ENCODE measurements at places on chromosomes 11 and 22.

DNA sequence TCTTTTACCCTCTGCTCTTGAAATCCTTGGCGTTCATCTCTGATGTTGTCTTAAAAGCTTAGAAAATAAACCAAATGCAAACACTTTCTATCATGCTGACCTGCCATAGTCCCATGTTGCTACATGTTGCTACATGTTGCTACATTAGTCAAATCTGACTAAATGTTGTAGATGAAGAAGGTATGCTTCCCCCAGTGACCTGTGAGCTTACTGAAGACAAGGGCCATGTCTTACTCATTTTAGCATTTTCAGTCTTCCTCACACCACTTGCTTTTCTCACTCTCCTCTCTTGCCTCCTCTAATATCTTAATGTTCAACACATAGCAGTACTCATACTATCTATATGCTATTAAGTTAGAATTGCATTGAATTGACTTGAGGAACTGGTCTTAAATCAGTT is 346.4 kb upstream of the MTNR1B start:
- DNase-seq = no peak

GRCh38 chr22:46250783-46251125 is 661 bp upstream of the CDPF1 start:
- DNase-seq = no peak

- peak; percentile 64 for DNase-seq
Measured at GRCh38 chr11:129951201-129951865, 51.3 kb downstream of the PRDM10 start.

DNA sequence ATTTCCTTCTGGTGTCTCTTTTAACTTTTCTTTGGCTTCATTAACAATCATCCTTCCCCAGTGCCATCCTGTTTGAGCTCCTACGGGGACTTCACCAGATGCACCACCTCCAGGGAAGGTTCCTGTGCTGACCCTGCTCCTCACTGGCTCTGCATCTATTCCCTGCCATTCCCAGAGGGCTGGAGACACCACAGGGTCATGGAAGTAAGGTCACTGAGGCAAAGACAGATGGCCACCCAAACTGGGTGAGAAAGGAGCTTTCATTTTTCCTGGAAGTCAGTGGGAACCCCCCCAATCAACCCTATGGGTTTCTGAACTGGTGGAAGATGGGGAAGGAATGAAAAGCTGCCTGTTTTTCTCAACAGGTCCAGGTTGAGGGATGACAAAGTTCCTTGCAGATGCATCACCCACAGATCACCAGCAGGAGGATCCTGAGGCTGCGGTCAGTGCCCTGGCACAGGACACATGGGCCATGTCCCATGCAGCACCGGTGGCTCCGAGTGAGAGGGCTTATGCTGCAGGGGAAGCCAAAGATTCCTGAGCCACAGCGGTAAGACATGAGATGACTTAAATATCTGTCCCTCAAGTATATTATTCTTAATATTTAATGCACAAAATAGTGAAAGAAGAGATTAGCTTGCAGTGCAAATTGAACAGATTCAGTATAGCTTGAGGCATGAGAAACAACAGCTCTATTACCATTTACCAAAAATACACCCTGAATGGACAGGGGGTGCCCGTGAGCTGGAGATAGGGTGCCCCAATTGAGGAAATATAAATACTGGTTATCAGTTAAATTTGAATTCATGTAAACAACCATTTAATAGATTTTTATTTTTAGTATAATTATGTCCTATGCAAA is 73.0 kb upstream of the VPREB1 start:
- DNase-seq = no peak

DNA sequence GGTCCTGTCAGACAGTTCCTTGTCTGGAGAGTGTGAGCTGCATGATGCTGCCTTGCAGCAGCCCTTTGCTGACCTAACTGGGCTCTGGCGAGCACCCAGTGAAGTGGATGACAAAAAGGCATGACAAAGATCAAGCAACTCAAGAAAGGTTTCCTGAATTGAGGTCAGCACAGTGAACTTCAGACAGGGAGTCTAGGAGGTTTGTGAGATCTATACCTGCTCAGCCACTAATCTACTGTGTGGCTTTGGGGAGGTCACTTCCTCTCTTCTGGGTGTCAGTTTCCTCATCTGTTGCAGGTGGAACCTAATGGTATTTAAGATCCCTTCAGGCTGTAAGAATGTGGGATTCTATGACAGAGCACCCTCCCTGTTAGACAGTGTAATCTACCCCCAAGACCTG is 213.9 kb upstream of the NARS2 start:
- no peak for DNase-seq

DNA sequence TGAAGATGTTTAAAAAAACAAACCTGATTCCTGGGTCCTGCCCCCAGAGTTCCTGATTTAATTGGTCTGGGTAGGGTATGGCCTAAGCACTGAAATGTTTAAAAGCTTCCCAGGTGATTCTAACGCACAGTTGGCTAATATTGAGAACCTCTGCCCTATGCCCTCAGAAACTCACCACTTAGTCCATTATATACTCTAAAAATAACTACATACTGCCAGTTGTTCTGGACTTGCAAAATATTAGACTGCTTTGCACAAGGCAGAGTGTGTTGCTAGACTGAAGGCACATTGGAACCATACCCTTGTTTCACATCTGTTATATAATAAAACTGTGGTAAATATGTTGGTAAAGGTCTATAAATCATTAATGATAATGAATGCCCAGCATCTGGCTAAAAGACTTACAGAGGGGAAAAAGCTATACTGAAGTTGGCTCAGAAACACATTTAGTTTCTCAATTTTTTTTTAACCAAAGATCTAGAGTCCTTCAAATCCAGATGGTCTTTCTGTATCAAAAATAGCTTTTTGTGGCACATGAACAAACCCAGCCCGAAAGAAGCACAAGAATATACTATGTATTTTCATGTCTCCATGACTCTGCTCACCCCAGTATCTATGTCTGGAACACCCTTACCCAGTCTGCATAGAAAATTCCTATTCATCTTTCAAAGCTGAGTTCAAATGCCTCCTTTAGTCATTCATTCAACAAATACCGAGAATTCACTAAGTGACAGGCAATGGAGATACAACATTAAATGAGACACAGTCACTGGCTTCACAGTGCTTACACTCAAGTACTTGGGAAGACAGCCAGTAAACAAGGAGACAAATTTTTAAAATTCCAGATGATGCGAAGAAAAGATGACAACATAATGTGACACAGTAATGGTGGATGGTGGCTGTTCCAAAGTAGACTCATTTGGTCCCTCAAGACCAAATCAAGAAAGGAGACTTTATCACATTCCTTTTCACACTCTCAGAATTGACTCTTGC is 44.1 kb downstream of the RBFOX2 start:
- no peak for DNase-seq

- no peak for DNase-seq
Measured at GRCh38 chr11:12769834-12770345, 95.7 kb downstream of the TEAD1 start.

DNA sequence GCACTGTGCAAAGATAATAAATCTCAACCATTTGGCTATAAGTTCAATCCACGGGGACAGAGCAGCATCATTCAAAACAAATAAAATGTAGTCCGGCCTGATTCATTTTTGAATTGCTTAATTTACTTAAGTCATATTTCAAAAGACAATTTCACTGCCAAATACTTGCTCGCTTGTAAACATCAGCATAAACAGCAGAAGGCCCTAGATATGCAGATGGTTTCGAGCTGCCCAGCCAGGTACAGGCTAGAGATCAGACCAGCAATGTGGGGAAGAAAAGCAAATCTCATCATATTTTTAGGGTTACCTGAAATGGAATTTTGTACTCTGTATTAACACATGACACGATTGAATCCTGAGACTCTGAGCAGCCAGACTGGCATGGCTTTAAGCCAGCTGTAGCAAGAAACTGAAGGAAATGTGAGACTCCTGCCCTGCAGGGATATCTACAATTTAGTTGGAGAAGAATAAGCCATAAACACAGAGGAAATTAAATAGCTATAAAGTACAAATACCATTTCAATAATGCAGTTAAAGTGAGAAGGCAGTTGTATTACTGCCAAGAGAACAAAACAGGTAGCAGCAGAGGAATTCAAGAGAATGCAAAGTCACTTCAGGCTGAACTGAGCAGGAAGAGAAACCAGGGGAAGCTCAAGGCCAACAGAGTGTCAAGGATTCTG is 440.3 kb downstream of the ETS1 start:
- DNase-seq = peak; percentile 45

GRCh38 chr11:113173126-113173525 is 141.3 kb upstream of the TTC12 start:
- no peak for DNase-seq

DNA sequence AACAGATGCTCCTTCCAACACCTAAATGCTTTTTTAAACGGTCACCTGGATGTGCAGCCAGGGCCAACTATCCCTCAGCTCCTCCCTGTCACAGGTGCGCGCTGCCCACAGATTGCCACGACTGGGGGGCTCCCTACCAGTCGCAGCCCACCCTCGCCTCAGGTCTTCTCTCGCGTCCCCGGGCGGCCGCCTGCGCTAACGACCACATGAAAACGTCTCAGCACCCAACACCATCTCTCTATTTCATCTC is 469 bp downstream of the ZBED5 start:
- no peak for DNase-seq

DNA sequence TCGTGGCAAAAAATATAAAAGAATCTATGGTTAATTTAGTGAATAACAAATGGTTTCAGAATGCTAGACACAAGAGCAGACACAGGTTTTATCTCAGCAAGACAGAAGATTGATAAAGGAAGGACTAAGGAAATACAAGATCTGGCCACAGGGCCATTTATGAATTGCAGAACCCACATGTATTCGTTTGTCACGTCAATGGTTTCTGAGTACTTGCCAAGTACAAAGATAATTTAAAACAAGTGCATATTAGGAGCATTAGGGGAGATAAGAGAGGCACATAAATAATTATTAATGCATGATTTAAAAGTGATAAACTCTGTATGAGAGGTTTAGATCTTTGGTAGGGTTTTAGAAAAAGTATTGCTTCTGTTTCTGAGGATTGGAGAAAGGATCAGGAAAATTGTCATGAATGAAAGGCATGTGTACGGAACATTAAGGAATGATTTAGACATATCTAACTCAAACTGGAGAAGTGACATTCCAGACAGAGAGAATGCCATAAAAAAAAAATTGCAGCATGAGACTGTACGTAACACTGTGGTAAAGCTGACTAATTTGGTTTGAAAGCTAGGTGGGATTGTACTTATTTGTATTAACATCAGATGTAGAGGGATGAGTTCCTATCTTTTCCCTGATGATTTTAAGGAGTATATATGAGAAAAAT is 727.1 kb downstream of the NELL1 start:
- DNase-seq = no peak
